Fibroblast of lung (primary cell): ENCODE measurements at places on chromosomes 11 and 22.

DNA sequence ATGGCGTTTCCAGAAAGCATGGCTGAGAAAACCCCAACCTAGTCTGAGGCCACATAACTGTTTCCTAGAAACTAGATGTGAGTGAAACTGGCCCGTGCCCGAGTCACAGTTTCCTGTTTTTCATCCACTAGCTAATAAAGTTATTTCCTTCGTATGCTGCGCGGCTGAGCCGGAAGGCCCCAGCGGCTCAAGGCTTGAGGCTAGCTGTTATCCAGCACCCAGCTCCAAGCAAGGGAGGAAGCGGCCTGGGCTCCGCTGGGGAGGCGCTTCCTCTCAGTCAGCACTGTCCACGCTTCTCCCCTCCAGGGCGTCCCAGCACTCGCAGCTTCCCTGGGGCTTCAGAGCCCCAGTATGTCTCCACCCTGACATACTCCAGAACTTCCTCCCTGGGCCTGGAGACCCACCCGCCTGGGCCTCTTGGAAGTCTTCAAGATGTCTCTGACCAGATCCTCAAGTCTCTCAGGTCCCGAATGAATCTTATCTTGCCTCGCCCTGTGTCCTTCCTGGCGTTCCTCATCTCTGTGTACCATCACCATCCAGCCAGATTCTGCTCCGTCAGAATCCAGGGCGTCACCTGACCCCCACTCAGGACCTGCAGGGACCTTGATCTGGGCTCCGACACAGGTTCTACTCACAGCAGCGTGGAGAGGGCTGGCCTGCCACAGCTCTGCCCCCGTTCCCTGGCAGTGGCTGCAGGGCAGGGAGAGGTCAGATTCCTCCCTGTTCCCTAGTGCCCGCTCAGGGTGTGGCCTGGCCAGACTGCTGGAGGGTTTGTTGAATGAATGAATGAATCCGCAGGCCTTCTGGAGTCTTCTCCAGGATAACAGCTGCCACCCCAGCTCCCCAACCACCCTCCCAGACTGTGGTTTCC, 81.9 kb downstream of the LRRC32 start:
- no peak for DNase-seq

- DNase-seq: peak; percentile 84
Measured at GRCh38 chr22:29772170-29772641, 5.0 kb downstream of the UQCR10 start.

DNA sequence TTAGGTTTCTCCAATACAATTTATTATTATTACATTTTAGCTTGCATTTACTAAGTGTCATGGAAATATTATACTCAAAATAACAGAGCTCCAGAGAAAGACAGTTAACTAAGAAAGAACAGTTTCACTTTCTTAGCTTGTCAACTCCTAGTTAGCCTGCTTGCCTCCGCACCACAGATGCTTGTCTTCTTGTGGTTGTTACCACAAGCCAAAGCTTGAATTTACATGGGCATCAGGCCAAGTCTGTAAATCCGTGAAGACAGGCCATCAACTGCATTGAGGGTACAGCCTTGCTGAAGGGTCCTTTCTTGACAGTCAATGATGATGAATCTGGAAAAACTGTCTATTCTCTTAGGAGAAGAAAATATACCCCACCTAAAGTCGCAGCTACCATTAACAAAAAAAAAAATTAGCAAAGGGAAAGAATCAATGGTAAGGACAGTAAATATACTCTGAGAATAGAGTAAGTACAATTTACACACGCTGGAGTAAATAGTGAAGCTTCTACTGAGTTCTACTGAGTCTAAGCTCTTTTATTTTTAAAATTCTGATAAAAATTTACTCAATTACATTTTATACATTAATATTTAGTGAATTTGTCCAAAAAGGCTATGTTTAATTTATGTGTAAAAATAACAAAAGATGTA, 15.6 kb upstream of the DENND5A start:
- peak; percentile 81 for DNase-seq

DNA sequence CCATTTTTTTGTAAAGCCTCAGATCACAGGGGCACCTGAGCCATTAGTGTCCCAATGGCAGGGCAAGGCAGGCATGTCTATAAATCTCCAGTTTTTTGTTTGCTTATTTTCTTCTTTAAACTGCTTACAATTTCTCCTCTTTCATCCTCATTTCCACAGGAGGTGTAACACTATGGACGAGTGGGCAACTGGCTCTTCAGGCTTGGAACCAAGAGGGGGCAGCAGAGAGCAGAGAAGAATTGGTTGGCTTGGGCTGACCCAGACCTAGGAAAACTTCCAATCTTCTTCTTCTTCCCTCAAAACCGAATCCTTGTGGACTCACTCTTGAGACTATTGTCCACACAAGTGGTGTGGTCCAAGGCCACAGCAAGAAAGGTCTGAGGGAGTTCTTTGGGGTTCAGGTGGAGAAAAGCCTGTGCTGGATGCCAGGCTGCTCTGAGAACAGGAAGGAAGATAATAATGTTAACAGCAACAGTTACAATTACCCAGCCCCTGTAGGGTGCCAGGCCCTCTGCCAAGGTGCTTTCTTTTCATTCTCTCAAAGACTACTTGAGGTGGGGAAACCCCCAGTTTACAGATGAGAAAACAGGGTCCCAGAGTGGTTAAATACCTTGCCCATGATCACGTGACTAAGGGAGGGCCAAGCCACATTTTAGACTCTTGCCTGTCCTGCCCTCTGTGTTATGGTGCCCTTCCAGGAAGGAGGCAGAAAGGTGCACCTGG, 70.7 kb upstream of the E2F8 start:
- DNase-seq: peak; percentile 63

GRCh38 chr11:47932544-47932943, 47.8 kb upstream of the PTPRJ start:
- no peak for DNase-seq

DNA sequence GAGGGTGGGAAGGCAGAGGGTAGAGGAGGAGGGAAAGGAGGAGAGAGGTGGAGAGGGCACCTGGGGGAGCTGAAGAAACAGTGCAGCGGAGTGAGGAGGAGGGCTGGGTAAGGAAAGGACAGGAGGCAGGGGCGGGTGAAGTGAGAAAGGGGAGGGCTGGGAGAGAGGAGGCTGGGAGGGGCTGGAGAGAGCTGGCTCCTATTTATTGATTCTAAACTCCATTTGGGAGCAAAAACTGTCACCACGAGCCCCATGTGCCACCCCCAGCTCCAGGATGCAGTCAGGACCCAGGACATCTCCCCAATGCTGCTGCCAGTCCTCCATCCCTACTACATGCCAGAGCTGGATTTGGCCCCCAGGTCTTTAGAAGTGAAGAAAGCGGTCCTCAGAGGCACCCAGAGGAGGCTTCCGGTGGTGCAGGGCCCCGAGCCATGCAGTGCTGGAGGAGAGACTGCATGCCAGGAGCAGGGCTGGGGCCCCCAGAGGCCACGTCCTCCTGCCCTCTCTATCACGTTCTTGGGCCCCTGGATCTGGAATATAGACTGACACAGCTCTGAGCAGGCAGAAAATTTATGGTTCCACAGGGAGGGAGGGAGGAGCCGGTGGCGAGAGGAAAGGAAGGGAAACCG, 53.7 kb downstream of the SLC22A12 start:
- DNase-seq: no peak

DNA sequence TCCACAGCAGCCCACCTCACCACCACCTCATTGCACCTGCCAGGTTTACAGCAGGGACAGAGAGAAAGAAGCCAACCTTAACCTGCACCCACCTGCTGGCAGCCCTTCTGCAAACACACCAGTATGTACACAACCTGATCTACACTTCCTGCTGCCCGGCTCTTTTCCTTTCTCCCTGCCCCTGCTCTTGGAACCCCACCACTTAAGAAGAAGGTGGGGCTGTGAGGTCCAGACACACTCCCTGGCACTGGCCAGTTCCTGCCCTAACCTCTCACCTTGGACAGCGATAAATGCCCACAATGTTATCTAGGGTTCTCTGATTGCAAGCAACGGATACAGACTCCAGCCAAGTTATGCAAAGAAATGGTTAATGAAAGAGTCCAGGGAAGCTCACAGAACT, 10.8 kb upstream of the SLC35C1 start:
- no peak for DNase-seq

DNA sequence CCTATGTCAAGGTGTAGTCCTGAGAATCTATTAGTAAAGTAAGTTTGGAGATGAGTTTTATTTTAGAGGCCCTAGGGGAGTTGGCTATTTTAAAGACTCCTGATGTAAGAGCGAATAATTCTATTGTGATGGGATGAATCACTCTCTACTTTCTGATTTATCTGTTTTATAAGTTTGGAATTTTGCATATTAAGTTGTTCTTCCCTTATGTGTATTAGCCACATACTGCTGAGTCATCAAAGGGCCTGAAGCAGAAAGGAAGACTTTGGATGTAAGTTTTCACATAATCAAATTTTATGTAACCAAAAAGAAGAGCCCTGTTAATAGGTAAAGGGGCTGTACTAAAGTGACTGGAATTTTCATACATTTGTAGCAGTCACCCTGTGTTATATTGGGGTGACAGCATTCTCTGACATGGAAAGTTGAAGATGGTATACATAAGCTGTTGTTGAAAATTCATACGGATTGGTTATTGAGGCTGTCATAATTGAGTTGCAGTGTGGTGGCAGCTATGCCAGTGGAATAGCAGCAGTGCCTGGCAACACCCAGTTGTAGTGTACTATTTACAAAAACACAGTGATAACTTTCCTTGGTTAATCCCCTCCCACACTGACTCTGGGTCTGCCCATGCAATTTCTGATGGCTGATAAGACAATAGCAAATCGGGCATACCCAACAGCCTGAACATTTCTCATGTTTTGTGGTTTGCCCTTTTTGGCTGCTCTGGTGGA, 90.6 kb upstream of the NTM start:
- peak; percentile 12 for DNase-seq

- DNase-seq: no peak
Measured at GRCh38 chr11:70633610-70634009, 235.3 kb downstream of the CTTN start.

GRCh38 chr11:35559949-35560348, 34.5 kb upstream of the PAMR1 start:
- no peak for DNase-seq

- no peak for DNase-seq
Measured at GRCh38 chr22:23001463-23001862, 68.9 kb upstream of the GNAZ start.

DNA sequence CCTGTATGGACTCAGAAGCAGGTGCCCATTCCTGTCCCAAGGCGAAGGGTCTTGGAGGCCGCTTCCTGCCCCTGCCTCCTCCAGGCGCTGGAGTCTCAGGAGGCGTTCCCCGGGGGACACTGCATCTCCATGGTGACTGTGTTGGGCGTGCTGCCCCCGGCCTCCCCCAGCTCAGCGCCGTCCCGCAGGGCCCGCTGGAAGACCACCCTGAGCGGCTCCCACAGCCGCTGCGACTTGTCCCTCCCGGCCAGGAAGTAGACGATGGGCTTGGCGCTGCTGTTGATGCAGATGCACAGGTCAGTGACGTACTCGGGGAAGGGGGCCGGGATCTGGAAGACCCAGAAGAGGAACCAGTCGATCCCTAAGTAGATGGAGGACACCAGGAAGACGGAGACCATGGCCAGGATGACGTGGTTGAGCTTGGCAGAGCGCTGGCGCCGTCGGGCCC, 7.8 kb downstream of the MRGPRF start:
- DNase-seq: no peak

- DNase-seq: peak; percentile 68
Measured at GRCh38 chr11:46658259-46658658, 40.9 kb downstream of the ATG13 start.

- no peak for DNase-seq
Measured at GRCh38 chr22:22887621-22888503, at the start of gene IGLL5. Gene IGLL5 (plus strand): TSS chr22:22887816. CDS start chr22:22888054, 238 bp downstream.

DNA sequence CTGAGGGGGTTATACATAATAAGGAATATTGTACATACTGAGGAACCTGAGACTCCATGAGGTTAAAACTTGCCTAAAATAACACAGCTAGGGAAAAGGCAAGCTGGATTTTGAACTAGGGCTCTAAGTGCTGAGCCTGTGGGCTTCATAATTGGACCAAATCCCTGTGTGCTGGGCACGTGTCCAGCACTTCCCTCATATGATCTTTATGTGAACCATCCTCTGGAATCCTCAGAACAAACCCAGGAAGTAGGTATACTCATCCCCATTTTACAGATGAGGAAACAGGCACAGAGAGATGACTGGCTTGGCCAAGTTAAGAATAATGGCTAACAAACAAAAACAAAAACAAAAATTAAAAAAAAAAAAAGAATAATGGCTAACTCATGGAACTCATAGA, 14.9 kb downstream of the RTN4RL2 start:
- DNase-seq: no peak
